Stimulated activated CD8-positive, alpha-beta memory T cell treated with anti-CD3 and anti-CD28 coated beads, Interleukin-4, amount 100 ng/mL, for 1 hour (primary cell): ENCODE measurements at places on chromosomes 6 and 20.

DNA sequence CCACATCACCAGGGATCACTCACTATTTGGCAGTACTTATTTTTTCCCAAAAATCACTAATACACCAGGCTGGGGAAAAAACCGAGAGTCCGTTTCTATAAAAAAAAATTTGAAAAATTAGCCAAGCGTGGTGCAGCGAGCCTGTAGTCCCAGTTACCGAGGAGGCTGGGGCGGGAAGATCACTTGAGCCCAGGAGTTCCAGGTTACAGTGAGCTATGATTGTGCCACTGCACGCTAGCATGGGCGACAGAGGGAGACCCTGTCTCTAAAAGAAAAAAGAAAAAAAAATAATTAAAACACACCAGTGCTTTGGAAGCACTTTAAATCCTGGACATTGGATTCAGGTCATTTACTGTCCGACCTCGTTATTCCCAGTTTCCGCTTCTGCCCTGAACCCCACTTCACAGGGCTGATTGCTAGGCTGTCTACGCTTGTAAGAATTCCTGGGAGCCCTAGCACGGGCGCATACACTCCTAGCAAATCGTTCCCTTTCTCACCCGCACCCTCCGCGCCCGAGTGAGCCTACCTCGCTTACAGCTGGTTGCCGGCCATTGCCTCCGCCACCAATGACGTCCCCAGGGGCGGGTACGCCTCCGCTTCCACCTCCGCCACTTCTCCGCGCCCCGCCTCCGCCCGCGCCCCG, at the start of gene TPMT:
TPMT (minus strand) TSS at position 571 of the 643 bp plus-strand sequence. CDS start 5,950 bp downstream, outside the sequence.
- DNase-seq = no peak

- no peak for DNase-seq
Measured at GRCh38 chr20:46954490-46955038, 59.9 kb downstream of the EYA2 start.

- no peak for DNase-seq
Measured at GRCh38 chr6:73011945-73012344, 213.4 kb downstream of the KHDC1L start.

- DNase-seq = no peak
Measured at GRCh38 chr6:37516920-37517405, 17.3 kb upstream of the CCDC167 start.
